ENCODE measurements at places on chromosomes 3 and 15.

GRCh38 chr15:50278496-50278895 is 13.0 kb upstream of the HDC start:
- no peak for DNase-seq

- no peak for DNase-seq
Measured at GRCh38 chr3:53709256-53709655, 137.0 kb downstream of the CHDH start.

GRCh38 chr3:185400866-185401265 is 37.9 kb downstream of the MAP3K13 start:
- no peak for DNase-seq

- no peak for DNase-seq
Measured at GRCh38 chr15:45589256-45589655, 2.1 kb downstream of the BLOC1S6 start.

- DNase-seq: no peak
Measured at GRCh38 chr3:113070681-113071113, 79.9 kb downstream of the GTPBP8 start.

GRCh38 chr3:127544803-127545201 is 45.7 kb downstream of the TPRA1 start:
- no peak for DNase-seq

DNA sequence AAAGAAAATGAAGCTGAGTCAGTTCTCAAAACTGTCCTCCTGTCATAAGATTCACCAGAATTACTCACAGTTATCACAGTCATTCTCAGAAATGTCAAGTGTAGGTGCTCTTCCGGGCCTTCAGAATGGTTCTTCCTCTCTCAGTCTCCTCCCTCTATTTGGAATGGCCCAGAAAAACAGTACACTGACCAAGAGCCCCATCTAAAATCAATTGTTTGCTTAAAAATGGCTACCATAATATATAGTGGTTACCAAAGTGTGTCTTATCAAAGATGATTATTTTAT is 99.8 kb downstream of the MECOM start:
- DNase-seq: no peak

DNA sequence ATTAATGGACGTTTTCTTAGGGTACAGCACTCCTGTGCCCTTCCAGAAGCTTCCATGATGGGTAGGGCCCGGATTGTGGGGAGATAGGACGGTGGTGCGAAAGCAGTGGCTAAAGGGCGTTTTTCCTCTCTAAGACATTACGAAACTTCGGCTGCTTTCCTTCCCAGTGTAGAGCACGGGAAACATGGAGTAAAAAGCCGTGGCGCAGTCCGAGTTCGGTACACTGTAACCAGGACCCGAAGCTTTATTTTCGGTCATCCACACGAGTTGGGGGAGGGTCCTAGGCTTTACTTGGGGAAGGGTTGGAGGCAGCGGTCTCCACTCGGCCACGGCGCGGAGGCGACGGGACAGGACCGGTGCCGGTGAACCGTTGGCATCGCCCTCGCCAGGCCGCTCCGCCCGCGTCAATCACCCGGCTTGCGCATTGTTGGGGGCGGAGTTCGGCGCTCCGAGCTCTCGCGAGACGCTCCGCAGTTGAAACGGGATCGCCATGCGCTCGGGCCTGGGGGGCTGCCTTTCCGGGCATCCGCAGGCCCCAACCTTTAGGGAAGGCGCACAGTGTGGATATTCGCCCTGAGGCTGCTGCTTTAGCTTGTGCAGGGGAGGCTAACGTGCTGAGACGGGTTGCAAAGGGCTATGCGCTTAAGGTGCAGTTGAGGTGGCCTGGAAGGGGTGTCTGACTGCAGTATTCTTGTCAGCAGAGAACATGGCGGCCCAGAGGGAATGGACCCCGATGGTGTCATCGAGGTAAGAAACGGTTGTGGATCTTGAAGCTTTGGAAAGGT is 546 bp downstream of the EIF4A2 start:
- DNase-seq: peak; percentile 61

DNA sequence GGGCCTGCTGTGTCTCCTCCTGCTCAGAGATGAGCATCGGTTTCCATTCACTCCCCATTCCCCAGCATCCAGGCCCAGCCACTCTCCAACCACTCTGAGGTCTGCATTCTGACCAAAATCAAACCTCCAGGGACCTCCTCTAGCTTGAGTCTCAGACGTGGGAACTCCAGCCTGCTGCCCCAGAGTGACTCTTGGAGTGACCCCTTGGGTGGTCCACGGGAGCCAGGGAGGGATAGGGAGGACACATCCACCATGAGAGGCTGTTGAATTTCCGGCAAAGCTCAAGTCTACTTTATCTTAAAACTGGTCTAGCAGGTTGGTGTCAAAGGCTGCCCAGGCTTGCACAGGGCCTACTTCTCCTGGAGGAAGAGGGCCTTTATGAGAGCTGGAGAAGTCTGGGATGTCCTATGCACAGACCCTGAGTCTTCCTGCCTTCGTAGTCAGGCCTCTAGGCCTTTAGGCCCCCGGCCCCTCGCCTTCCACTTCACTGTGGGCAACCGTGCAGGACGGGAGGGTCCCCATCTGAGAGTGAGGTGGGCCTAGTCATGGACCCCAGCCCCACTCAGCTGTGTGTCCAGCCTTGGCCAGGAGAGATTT is 8.9 kb downstream of the CISH start:
- DNase-seq: no peak

DNA sequence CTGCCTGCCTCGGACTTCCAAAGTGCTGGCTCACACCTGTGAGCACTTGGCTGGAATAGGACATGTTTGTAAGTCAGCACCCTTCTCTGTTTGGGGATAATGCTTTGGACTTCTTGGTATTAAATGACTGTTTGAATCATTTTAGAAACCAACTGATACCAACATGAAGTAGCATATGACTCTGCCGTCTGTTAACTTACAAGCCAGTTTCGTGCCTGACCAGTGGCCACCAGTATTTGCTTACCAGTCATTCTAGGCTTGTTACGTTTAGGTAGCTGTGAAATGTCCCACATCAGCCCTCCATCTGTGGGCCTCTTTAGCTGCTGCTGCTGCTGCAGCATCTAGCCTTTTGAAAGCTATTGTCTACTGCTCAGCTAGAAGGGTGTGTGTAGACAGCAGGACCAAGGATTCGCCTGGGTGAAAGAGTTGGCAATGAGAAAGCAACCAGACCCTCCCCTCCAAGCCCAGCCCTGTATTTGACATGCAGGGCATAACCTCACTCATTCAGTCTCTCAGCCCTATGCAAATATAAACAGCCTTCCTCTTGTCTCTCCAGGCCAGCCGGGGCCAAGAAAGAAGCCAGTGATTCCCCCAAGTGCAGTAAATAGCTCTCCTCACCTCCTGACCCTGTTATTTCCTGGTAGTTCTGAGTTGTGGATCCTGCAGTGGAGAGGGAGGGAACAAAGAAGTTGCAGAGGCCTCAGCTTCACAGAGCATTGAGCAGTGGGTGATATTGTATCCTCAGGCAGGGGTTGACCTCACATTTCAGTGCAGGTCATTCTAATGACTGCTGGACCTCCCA is 51.0 kb downstream of the NKIRAS1 start:
- no peak for DNase-seq

GRCh38 chr3:38133557-38134405 is 3.1 kb downstream of the ACAA1 start:
- DNase-seq: no peak

DNA sequence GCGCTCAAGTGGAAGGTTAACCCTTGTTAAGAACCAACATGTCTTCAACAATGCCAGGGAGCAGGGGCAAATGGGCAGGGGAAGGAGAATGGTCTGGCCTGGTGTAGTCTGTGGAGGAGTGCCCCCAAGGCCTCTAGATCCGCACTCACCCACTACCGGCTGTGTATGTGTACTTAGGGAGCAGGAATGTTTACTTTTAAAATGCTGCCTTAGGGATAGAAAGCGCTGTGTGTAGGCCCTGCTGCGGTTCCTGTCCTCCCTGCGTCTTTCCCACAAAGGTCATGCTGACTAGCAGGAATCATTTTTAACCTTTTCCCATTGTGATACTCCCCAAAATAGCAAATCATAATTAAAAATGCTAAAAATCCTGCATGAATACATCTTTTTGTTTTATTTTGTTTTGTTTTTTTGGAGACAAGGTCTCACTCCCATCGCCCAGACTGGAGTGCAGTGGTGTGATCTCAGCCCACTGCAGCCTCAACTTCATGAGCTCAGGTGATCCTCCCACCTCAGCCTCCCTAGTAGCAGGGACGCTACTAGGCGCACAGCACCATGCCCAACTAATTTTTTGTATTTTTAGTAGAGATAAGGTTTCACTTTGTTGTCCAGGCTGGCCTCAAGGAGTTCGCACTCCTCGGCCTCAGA is 35.9 kb upstream of the CEMIP start:
- no peak for DNase-seq

DNA sequence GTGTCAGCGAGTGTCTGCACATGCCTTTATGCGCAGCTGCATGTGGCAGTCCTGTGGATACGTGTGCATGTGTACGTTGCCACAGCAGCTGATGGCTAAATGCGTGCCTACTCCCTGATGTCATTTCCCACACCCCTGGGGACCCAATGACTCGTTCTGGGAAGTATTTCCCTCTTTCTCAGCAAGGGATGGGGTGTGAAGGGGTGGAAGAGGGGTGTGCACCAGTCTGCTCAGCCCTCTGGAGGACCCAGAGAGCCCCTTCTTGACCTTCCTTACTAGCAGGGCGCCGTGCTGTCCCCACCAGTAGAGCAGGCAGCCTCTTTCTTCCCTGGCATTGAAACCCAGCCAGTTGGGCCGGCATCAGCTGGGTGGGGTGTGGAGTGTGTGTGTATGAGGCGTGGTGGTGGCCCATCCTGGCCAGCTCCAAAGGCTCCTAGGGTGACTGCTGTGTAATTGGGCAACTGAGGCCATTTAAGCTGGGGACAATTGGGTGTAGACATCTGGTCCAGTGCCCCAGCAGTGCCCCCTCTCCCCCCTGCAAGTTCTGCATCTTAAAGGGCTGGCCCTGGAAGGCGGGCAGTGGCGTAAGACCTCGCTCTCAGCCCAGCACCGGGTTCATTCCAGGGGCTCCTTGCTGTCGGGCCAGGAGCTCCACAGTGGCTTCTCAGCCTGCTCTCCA is 19.2 kb downstream of the SNX33 start:
- no peak for DNase-seq

DNA sequence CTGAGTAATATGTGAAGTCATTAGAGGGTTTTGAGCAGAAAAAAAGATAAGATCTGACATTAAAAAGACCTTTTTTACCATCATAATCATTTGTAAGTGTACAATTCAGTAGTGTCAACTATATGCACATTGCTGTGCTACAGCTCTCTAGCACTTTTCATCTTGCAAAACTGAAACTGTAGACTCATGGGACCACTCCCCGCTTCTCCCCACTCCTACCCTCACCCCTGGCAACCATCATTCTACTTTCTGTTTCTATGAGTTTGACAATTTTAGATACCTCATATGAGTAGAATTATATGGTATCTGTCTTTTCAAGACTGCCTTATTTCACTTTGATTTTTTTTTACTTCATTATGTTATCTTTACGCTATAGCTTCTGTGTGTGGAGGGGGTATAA is 112.8 kb downstream of the NSUN3 start:
- no peak for DNase-seq

GRCh38 chr3:137767538-137768360 is 3.6 kb downstream of the SOX14 start:
- DNase-seq: no peak

GRCh38 chr3:139561959-139562676 is 22.6 kb upstream of the RBP1 start:
- DNase-seq: no peak

DNA sequence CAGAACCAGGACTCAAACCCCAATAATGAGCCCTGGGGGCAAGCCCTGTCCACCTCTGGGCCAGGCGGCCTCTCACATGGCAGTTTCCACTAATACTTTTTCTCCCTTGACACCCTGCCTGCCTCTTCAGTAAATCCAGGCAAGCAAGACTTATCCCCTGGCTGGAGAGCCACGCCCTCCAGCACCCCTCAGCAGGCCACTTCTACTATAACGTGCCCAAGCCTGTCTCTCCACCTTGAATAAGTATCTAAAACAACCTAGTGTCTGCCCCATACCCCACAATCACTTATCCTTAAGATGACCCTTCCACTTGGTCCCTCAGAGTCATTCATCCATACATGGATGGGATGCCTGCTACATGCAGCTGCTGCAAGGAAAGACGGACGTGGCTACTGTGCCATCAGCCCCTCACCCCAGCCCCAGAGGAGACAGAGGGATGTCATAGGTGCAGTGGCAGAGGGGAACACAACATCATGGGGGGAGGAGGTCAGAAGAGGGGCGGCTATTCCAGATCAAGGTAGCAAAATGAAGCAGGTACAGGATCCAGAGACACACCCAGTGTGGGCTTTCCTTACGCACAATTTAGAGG is 63.4 kb downstream of the LRIG1 start:
- DNase-seq: no peak

- no peak for DNase-seq
Measured at GRCh38 chr3:138448631-138449030, 14.2 kb downstream of the ESYT3 start.

- no peak for DNase-seq
Measured at GRCh38 chr15:69662645-69663000, 210.0 kb downstream of the RPLP1 start.

- no peak for DNase-seq
Measured at GRCh38 chr3:197600796-197601565, 45.2 kb upstream of the BDH1 start.

DNA sequence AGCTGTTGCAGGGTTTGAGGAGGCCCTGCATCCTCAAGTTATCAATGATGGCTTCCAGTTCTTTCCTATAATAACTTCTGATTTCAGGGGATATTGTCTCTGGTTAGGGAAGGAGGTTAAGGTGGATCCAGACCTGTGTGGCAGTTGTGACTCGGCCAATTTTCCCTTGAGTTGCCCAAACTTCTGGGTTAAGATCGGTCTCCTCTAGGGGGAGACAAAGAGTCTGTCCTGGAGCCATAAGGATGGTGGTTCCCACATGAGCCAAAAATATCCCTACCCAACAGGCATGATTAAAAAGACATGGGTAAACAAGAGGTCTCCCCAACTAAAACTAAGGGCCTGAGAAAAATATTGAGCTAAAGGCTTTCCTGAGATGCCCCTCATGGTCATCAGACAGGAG is 227.5 kb upstream of the MDFIC2 start:
- DNase-seq: no peak

DNA sequence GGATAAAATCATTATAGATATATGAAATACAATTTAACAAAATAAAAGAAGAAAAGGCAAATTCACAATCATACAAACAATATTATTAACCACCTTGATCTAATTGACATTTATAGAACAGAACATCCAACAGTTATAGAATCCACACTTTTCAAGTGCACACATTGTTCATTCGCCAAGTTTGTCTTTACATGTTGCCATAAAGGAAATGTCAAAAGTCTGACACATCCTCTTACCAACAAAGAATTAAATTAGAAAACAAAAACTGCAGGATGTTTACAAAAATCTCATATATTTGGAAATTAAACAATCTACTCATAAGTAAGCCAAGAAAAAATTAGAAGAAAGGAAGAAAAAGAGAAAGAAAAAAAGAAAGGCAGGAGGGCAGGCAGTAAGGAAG is 909.2 kb upstream of the EPHA6 start:
- DNase-seq: no peak

GRCh38 chr3:186790261-186790981 is 7.0 kb downstream of the EIF4A2 start:
- no peak for DNase-seq

DNA sequence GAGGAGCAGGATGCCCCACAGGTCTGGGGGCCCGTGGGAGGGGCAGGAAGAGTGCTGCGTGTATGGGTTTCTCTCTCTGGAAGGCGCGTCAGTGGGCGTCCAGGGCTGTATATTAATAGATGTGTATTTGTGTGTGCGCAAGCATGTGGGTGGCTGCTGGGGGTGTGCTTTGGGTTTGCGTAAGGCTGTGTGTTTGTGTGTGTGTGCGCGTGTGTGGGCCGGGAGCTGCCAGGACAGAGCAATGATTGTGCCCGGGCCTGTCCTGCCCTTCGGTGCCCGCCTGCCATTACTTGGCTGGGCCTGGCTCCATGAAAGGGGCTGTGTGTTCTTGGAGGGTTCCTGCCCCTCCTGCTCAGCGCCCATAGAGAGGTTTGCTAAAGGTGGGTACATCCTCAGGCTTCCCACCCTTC is 16.3 kb downstream of the CSPG4 start:
- no peak for DNase-seq
